ENCODE measurements at places on chromosomes 4 and X.

DNA sequence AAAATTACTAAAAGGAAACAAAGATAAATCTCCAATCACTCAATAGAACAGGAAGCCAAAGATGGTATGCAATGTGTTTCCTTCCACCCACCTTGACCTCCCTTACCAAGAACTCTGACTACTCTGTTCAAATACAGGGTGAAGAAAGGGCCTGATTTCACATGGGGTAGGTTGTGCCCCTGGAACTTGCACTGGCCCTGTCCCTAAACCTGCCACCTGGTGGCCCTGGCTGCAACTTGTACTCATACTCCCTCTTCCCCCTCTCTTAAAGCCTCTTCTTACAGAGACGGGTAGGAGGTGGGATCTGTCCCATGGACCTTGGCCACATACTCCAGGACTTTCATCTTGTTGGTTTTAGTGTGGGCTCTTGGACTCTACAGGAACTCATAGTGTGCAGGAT is 17.3 kb upstream of the TMEM185A start:
- DNase-seq: no peak

GRCh38 chr4:115711575-115711974 is 598.2 kb upstream of the NDST4 start:
- no peak for DNase-seq

DNA sequence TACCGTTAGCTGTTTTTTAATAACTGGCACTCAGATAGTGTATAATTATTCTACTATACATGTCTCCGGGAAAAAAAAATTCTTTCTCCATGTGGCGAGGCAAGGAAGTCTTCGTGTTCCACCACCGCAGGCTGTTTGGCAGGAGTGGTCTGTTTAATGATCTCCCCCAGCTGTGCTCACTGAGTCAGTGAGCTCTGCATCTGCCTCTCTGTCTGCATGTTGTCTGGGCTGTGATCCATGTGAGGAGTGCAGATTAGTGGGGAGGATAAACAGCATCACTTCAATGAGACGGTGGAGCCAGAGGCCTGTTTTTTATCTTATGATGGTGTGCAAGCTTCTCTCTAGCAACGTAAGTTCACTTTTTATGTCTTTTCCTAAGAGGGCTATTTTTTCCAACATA is 69.8 kb downstream of the RPS3A start:
- no peak for DNase-seq

DNA sequence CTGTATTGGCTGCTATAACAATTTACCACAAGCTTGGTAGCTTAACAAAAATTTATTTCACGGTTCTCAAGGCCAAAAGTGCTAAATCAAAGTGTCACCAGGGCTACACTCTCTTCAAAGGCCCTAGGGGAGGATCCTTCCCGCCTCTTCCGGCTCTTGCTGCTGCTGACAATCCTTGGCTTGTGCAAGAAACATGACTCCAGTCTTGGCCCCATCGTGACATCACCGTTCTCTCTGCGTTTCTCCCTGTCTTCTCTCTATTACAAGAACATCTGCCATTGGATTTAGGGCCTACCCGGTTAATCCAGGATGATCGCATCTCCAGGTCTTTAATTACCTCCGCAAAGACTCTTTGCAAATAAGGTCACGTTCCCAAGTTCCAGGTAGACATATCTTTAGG is 10.4 kb upstream of the CLCN4 start:
- DNase-seq: no peak

DNA sequence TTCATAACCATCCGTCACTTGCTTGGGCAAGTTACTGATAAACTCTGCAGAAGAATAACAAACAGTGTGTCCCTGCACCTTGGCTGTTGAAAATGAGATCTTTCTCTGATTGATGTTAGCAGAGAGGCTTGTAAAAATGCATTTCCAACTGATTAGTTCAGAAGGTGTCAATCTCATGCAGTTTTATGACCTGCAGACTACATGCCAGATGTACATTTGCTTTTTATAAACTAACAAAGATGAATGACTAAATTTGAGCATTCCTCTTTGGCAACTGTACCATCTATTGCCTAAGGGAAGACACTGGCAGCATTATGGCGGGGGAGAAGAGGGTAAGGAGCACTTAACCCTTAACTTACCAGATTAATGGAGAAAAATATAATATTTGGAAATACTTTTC is 192.8 kb downstream of the DCTD start:
- DNase-seq: no peak

GRCh38 chr4:27016551-27016950 is 155.9 kb downstream of the STIM2 start:
- DNase-seq: no peak

GRCh38 chr4:155582971-155583437 is 83.6 kb upstream of the GUCY1A1 start:
- DNase-seq: peak; percentile 1

- DNase-seq: no peak
Measured at GRCh38 chr4:128775477-128775876, 34.0 kb upstream of the JADE1 start.

DNA sequence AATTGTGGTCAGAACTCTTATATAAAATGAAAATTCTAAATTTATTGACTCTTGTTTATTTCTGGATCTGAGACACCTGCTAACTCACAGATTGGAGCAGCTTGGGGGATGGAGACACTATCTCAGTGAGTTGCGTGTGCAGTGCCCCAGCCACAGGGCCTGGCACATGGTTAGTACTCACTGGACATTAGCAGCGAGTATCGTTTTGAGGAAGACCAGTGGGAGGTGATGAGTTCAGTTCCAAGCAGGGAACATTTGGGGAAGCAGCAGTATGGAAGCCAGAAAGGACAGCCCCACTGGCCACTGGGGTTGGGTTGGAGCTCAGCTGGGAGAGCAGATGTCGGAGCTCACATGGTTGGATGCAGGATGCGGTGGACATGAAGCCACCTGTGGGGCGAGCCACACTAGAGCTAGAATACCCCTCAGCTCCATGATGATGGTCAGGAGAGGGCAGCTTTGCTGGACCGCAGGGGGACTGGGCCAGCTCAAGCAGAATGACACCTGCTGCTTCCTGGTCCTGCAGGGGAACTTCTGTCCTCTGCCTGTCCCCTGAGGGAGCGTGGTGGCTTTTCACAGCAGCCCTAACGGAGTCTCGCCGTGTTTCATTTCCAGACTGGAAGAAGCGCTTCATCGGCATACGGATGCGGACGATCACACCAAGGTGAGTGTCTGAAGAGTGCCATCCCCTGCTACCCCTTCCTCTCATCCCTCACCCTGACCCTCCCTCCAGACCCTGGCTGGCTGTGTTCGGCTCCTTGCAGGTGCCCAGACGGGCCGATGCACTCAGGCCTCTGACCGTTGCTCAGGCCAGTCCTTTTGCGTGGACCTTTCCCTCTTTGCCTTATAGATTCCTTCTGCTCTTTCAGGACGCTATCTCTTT is 32.5 kb downstream of the HTRA3 start:
- DNase-seq: no peak
